A549 treated with Hydrocortisone at 1 μM for 4 hours (cell line): ENCODE measurements at places on chromosomes 5 and 9. TPM values are rescaled to one million over a fixed set of nuclear protein-coding genes. Genes with fewer than 3 reads are reported as not detected.

The CDC20B gene
- 0.05 to 0.10 TPM (median 0.06 TPM) in 5 replicates for total RNA-seq

The RFESD gene
- 1.5 to 2.3 TPM (median 2.1 TPM) in 5 replicates for total RNA-seq

The ADAMTS12 gene
- total RNA-seq = 6.1 to 7.8 TPM (median 7.3 TPM) in 5 replicates

The KCNV2 gene
- total RNA-seq = not detected in 5 replicates

The SYK gene
- total RNA-seq = 0.02 to 0.08 TPM (median 0.05 TPM) in 4 of 5 replicates, not detected in the other

The PFN3 gene
- not detected in 5 replicates for total RNA-seq

The OBP2B gene
- total RNA-seq = not detected in 5 replicates

The SLC22A4 gene
- total RNA-seq = 4.9 to 6.4 TPM (median 6.0 TPM) in 5 replicates

The PRRC2B gene
- 54.5 to 69.4 TPM (median 64.9 TPM) in 5 replicates for total RNA-seq

The KIAA1958 gene
- total RNA-seq = 1.3 to 2.6 TPM (median 2.1 TPM) in 5 replicates

The PCDHB10 gene
- 0.03 to 0.06 TPM (median 0.05 TPM) in 3 of 5 replicates, not detected in the others for total RNA-seq

The GARNL3 gene
- 2.3 to 4.1 TPM (median 2.5 TPM) in 5 replicates for total RNA-seq

The HAVCR2 gene
- 0.16 to 0.57 TPM (median 0.28 TPM) in 5 replicates for total RNA-seq

The STKLD1 gene
- total RNA-seq = 0.53 to 1.2 TPM (median 0.81 TPM) in 5 replicates

The GOLPH3 gene
- total RNA-seq = 59.7 to 90.6 TPM (median 75.5 TPM) in 5 replicates

The LCN9 gene
- total RNA-seq = 0.13 to 0.16 TPM in 2 of 5 replicates, not detected in the others

The COMMD10 gene
- 33.3 to 38.7 TPM (median 38.5 TPM) in 5 replicates for total RNA-seq

The FAM151B gene
- 1.1 to 1.7 TPM (median 1.4 TPM) in 5 replicates for total RNA-seq

The PAEP gene
- 0.27 to 0.46 TPM (median 0.37 TPM) in 5 replicates for total RNA-seq

The IFNK gene
- total RNA-seq = 0.09 TPM in 1 of 5 replicates, not detected in the others

The SVEP1 gene
- 1.6 to 2.0 TPM (median 1.7 TPM) in 5 replicates for total RNA-seq

The PCDHB1 gene
- total RNA-seq = not detected in 5 replicates

The SH3TC2 gene
- 0.60 to 0.99 TPM (median 0.69 TPM) in 5 replicates for total RNA-seq

The PCDHGC5 gene
- 0.02 TPM in 1 of 5 replicates, not detected in the others for total RNA-seq

The RAPGEF1 gene
- 38.5 to 50.3 TPM (median 47.1 TPM) in 5 replicates for total RNA-seq

The ARHGEF37 gene
- total RNA-seq = 1.9 to 2.8 TPM (median 2.5 TPM) in 5 replicates

The ANXA2R gene
- 2.4 to 3.7 TPM (median 2.9 TPM) in 5 replicates for total RNA-seq

The NKD2 gene
- total RNA-seq = 18.4 to 22.7 TPM (median 22.2 TPM) in 5 replicates

The PRDM9 gene
- 0.03 TPM in 1 of 5 replicates, not detected in the others for total RNA-seq

The IFNB1 gene
- not detected in 5 replicates for total RNA-seq

The COL5A1 gene
- total RNA-seq = 28.1 to 54.8 TPM (median 48.1 TPM) in 5 replicates

The LRRC14B gene
- total RNA-seq = not detected in 5 replicates

The PCSK1 gene
- 0.16 to 0.51 TPM (median 0.22 TPM) in 5 replicates for total RNA-seq

The TNC gene
- 0.42 to 1.8 TPM (median 0.87 TPM) in 5 replicates for total RNA-seq

The IFNA17 gene
- total RNA-seq = not detected in 5 replicates
